Omental fat pad (tissue), 4 donors: ENCODE measurements at places on chromosomes 13 and 19. TPM values are rescaled to one million over a fixed set of nuclear protein-coding genes. Genes with fewer than 3 reads are reported as not detected.

GRCh38 chr19:40862785-40863184, 12.5 kb upstream of the CYP2A6 start:
- no peak for DNase-seq

DNA sequence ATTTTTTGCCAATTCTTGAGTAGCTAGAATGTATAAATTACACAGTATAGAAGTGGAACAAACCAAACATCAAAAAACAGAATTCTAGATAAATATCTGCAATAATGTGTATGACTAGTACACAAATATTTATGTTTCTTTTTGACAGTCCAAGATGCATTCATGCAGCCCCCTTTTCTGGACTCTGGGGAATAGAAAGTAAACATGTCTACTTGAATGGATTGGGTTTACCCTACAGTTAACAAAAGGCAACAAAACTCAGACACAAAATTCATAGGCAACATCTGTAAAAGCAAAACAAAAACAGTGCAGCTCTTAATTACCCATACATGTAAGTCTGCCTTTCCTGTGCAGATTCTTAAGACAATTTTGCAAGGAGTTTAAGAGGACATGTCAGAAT, 419.4 kb upstream of the DACH1 start:
- DNase-seq = no peak

GRCh38 chr19:42942187-42942789, 5.3 kb upstream of the PSG7 start:
- DNase-seq = no peak

GRCh38 chr19:21023901-21024300, 3.4 kb downstream of the ZNF430 start:
- no peak for DNase-seq

- DNase-seq = no peak
Measured at GRCh38 chr19:48417421-48417820, 24.0 kb downstream of the GRIN2D start.

DNA sequence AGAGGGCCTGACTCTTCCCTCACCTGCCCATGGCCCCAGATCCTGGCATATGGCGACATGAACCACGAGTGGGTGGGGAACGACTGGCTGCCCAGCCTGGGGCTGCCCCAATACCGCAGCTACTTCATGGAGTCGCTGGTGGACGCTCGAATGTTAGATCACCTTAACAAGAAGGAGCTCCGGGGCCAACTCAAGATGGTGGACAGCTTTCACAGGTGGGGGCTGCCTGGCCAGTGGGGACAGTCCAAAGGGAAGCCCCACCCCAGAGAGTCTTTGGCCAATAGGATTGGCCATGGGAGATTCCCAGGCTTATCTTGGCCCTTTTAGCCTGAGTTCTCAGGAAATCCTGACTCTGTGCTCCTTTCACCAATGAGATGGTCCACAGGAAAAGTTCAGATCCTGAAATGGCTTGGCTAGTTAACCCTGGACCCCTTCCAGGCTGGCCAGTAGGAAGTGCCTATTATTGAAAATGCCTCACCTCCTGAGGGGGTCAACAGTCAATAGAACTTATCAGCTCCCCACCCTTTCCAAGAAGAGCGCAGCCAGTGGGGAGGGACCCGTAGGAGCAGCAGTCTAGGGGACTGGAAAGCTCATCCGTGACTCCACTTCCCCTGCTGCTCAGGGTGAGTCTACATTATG, 7.0 kb downstream of the HRC start:
- no peak for DNase-seq

- DNase-seq = no peak
Measured at GRCh38 chr19:39154629-39155100, 29.1 kb downstream of the PAK4 start.

GRCh38 chr13:76336889-76337844, 549.0 kb downstream of the KCTD12 start:
- DNase-seq = no peak

DNA sequence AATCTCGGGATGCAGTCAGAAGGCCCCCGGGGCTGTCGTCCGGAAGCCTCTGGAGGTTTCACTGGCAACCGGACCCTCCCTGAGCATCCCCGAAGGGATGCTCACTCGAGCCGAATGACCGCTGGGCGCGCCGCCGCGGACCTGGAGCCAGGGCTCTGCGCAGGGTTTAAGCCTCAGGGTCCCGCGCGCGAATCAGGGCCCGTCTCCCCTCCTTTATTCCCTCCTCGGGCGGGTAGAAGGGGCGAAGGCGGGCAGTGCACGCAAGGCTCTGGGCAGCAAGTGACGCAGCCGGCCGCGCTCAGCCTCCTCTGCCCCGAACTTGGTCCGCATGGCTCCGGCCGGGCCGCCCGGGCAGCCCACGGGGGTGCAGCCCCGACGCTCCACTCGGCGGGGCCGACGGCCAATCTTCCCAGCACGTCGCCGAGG, 572 bp downstream of the SHISA2 start:
- DNase-seq = no peak

The S1PR4 gene
- 9.9 TPM for total RNA-seq

- no peak for DNase-seq
Measured at GRCh38 chr13:109157275-109157674, 527.9 kb downstream of the MYO16 start.

DNA sequence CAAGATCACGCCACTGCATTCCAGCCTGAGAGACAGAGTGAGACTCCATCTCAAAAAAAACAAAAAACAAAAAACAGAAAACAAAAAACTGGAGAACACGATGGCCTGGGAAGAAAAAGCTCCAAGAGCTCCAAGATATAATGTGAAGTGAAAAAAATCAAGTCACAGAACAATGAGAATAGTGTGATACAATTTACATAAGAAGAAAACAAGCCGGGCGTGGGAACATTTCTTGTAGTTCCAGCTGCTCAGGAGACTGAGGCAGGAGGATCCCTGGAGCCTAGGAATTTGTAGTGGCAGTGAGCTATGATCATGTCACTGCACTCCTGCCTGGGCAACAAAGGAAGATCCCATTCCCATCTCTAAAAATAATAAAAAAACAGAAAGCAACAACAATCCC, 8.5 kb upstream of the LMTK3 start:
- no peak for DNase-seq

The ZNF490 gene
- 6.3 TPM for total RNA-seq

DNA sequence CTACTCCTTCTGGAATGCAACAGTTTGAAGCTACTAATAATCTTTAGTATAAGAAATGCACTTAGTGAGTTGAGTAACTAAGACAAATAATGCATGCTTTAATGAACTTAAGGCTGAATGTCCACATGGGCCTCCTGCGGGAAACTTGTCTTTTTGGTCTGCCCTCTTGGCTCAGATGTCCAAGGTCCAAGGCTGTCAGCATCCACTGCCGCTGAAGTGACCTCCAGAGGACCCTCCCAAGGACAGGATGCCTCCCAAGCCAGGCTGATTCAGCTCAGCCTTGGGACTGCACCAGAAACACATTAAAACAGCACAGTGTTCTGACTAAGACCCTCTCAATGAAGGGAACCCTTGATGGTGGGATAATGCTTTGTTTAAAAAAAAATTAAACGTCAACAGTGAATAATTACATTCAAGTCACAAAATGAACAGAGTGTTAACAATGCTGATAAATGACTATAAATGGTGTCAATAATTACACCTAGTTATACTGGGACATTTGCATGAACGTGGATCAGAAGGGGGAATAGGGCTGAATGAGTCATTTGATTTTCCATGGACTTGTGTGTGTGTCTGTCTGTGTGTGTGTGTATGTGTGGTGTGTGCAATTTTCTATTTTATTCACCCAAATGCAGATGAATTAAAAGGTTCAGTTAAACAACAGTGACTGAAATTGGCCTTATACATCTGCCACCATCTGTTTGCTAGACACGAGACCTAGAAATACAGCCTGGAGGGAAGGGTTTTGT, 150.5 kb downstream of the COL4A1 start:
- no peak for DNase-seq

DNA sequence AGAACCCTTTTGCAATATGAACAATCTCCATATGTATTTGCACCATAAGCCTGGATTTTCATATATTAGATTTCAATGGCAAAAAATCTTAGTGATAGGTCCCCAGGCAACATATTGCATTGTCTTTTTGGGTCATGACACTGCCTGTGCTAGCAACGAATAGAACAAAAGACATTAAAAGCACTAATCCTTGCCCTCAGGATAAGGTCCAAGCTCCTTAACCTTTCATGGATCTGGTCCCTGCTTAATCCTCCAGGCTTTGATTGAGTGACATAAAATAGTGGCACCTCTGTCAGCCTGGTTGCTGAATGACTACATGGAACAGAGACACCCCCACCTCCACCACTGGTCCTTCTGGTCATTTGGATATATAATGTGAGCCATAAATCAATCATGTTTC, 134.4 kb downstream of the RBM26 start:
- no peak for DNase-seq

DNA sequence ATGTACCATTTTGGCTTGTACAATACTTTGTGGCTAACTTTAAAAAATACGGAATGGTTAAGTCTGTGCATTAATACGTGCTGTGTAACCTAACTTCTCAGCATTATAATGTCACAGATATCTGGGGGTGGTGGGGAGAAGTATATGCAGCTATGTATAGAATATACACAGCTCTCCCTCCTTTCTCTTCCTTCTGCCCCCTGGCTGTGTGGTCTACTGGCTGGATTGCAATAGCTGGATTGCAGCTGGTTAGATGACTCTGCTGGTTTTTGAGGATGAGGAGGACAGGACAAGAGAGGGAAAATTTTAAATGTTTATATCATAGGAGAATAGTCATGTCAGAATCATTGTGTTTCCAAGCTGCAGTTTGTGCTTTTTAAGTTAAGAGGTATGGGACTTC, 9.7 kb downstream of the RNASEH2B start:
- DNase-seq = no peak

- DNase-seq = no peak
Measured at GRCh38 chr13:43221611-43222010, 198.2 kb downstream of the DNAJC15 start.

DNA sequence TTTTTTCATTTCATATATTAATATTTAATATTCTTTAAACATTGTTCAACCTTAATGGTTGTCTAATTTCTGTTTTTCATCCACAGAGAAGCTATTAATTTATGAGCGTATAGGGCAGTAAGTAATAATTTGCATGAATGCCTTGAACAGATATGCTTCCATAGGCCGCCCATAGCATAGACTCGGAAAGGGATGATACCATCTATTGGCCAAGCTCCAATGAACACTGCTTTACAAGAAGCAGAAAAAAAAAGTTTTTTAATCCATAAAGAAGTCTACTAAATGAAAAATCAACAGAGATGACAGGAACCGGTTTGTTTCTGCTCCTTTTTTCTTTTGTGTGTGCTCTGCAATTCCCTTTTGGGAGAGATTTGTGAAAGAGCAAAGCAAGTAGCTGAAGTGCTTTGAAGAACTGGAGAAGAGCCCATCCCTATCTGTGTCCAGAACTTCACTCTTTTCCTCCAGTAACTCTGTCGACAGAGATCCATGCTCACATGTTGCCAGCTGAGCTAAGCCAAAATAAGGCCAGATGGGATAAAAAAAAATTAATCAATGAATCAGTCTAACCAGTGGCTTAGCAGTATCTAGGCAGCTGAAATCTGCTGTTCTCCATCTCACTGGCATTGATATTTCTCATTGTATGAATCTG, 215.9 kb upstream of the SOX21 start:
- no peak for DNase-seq

DNA sequence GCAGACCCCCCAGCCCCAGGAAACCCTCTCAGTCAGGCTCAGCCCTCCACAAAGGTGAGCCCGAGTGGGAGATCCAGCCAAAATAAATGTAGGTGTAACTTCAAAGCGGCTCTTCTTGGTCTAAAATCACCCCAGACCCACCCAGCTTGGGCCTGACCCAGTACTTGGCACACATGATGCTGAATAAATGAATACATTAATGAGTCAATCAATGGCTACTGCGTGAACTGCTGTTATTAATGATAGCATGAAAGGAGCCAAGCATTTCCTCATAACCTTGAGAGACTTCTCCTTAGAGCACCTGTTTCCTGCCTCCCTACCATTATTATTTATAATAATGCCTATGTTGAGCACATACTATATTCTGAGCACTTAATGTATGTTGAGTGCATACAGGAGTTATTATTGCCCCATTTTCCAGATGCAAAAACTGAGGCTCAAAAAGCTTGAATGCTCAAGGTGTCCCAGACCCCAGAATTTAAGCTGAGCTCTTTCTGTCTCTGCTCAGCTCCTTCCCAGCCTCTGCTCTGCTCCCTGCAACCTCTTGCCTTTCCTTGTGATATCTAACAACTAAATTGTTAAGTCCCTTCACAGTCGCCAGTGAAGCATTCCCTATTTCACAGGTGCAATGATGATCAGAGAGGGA, 4.3 kb downstream of the NOTCH3 start:
- DNase-seq = no peak

The APLP1 gene
- total RNA-seq = 1.1 TPM

DNA sequence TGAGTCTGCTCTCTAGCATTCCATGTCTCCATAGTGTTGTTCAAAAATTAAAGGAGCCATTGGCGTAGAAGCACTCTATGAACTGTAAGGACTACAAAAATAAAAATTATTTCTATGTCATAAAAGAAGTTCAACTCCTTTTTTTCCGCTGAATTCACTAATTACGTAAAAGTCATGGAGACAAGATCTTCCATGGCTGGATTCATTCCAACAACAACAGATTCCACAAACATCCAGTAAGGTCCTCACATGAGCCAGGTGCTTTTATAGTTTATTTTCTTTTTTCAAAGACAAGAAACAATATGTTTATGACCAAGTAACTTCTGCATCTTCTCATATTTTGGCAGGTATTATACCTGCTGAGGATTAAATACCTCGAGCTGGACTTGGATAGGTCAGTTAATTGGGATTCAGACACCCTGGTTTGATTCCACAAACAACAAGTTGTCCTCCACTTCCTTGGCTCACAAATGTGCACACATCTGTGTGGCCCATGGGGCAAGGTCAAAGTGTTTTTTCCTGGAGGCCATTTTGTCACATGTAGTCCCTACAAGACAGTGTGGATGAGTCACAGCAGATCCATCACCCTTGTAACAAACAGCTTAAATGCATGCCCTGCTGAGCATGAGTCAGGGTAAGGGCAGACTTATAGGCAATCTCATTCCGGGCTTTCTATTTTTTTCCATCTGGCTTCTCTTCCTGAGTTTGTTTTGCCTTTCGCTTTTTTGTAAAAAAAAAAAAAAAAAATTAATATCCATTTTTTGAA, 475.6 kb downstream of the COG6 start:
- DNase-seq = no peak

DNA sequence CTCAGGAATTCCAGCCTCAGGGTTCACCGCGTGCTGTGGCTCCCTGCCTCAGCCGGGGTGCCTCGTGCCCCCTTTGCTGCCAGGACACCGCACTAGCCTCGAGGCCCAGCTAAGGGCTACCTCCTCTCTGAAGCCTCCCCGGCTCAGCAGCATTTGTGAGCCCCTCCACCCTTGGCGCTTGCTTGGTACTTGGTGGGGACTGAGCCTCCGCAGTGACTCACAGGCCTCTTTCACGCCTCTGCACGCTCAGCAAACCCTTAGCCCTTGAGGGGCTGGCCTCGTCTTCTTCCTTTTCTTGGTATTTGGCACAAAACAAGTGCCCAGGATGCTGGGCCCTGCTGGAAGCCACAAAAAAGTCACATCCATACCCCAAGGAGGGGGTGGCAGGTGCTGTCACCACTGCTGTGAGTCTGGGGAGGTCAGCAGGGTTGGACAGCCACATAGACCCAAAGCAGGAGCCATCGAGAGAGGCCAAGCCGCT, 85.4 kb upstream of the TM9SF2 start:
- DNase-seq = no peak

The ZNF749 gene
- 8.2 TPM for total RNA-seq

The HSPH1 gene
- total RNA-seq = 93.8 TPM

GRCh38 chr13:91358387-91358782, 10.9 kb downstream of the MIR17HG start:
- DNase-seq = no peak
